ENCODE measurements at places on chromosomes 4 and X.
A peak's percentile ranks its signal among the peaks of the same experiment; 100 is the strongest.

GRCh38 chr4:123824524-123824923 is 427.9 kb downstream of the SPRY1 start:
- no peak for DNase-seq

- no peak for DNase-seq
Observed at GRCh38 chr4:167419468-167420140, 185.3 kb upstream of the SPOCK3 start.

GRCh38 chr4:133385161-133385954 is 236.3 kb downstream of the PCDH10 start:
- DNase-seq, result no peak

- no peak for DNase-seq
Observed at GRCh38 chr4:114136069-114136468, 156.6 kb upstream of the ARSJ start.

DNA sequence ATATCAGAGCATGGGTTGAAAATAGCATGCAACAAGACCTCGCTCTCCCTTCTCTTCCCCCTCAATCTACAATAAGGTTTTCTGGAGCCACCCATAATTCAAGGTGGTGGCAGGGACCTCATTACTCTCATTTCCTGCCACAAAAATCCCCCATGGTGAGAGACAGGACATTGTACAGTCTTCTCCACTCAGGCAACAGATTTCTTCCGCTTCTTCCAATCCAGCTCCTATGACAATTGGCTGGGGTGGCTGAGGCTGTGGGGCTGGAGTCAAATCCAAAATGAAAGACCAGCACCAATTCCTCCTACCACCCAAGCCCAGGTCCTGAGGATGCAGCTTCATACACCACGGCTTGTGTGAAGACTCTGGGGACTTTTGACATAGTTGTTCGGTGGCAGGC is 40.3 kb upstream of the NKRF start:
- no peak for DNase-seq

DNA sequence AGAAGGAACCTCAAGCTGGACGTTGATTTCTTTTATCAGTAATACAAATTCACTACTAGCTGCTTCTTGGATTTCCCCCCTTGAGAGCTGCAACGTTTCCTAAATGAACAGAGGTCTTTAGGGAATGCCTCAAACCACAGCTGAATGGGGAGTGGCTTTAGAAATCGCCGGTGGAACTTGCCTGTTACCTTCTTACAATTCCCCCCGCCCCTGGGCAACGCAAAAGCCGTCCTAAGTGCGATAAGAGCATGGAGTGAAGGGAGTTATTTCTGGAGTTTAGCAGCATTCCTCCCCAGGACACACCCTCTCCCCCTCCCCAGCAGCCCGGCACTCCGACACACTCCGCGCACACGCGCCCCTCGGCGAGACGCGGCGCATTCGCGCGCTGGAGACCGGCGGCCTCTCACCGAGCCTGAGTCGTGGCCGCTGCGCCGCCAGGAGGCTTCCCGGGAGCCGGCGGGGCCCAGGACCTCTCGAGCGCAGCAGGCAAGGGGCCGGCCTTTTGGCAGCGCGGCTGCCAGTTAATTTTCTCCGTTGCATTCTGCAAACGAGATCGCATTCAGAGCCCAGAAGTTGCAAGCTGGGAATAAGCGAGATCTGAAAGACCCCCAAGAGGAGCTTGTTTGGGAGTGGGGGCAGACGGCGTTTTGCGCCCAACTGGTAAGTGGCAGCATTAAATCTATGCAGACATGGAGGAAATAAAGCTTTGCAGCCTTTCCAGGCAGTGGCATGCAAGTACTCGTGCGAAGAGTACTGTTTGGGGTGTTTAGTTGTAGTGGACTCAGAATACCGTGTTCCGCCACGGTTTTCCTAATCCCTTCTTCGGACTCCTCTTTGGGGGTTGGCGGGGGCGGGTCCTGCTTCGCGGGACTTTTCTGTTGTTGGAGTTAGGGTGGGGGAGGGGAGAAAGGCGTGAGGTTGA is 134.7 kb downstream of the PALLD start:
- peak; percentile 3 for DNase-seq

DNA sequence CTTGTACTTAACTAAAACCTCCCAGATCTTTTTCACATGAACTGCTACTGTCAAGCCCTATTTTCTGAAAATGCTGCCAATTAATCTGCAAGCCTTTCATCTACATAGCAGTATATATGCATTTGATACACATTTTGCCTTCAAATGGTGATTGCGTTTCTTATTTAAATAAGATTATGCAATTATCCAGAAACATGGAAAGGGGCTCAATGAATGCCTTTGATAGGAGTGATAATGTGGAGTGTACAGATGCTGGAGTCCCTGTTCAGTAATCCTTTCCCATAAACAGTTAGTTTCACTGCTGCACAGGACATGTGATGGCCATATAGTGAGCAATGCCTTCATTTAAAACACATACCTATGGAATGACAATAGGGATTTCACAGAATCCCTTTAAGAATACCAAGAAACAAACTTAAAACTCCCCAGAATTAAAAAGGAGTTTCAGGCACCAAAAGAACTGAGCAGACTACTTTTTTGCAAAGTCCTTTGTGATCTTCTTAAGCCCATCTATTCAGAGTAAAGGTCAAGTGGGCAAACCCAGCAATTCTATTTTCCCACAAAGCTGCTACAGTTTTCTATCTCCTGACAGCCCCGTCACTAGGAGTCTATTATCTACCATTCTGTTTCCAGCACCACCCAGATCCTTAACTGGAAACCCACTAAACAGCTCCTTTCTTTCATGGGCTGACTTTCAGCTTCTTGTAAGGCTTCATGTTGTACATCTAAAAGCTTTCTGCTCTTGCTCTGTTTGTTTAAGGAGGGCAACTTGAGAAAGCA is 120.3 kb downstream of the UNC5C start:
- no peak for DNase-seq

- DNase-seq, result no peak
Observed at GRCh38 chr4:13559413-13559812, 15.1 kb upstream of the NKX3-2 start.

- DNase-seq, result no peak
Observed at GRCh38 chrX:57270980-57271379, 15.5 kb upstream of the FAAH2 start.

DNA sequence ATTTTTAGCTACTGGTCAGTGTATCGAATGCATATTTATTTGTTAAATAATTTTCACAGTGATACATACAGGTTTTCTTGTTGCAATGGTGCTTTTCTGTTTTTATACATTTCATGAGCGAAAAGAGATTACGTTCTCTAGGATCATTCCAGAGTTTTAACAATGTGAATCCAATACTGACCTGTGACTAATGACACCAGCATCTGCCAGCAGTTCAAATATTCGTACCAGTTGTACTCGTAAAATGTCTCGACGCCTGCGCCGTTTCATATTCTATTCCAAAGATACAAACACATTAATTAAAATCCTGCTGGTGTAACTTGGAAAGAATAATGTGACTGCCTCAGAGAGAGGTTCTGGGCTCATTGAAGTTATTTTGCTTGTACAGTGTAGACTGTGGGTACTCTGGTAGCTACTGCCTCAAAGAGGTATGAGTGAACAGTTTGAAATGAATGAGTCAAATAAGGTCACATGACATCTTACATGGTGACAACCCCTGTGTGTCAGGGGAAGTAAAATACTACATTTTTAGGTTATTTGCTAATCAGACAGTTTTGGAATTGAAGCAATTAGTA is 80.7 kb downstream of the ZAR1 start:
- no peak for DNase-seq

GRCh38 chr4:118739022-118739713 is 54.0 kb downstream of the METTL14 start:
- DNase-seq, result no peak

DNA sequence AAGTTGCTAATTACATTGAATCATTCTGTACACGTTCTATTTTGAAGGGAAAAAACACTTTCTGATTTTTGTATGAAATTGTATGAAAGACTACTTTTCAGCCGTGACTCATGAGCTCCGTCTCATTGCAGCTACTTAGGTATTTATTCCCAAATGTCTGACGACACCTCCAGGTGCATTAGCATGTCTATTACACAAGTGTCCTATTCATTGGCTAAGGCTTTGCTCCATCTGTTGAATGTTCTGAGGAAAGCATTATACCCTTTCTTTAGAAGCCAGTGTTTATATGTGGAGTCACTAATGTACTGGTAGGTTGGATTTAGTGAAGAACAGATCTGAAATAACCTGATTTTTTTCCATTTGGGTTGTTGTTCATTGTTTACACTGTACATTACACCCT is 51.8 kb downstream of the MAP7D3 start:
- no peak for DNase-seq

- no peak for DNase-seq
Observed at GRCh38 chrX:16120431-16120830, 2.9 kb upstream of the GRPR start.

DNA sequence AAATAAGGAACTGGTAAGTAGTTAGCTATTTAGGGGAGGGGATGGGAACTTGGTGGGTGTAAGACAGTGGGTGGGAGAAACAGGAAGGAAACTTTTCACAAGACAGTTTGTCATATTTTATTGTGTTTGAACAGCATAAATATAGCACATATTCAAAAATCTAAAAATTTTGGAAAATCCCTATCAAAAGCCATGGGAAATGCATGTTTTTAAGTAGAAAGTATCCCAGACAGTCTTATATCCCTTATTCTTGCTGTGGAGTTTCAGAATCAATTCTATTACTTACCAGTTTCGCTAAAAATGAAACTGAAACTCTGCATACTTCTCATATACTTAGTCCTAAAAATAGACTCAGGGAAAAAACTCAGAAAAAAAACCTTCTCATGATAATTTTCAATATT is 22.3 kb upstream of the RASGEF1B start:
- no peak for DNase-seq

GRCh38 chr4:155268821-155269220 is 60.4 kb downstream of the NPY2R start:
- DNase-seq, result no peak

DNA sequence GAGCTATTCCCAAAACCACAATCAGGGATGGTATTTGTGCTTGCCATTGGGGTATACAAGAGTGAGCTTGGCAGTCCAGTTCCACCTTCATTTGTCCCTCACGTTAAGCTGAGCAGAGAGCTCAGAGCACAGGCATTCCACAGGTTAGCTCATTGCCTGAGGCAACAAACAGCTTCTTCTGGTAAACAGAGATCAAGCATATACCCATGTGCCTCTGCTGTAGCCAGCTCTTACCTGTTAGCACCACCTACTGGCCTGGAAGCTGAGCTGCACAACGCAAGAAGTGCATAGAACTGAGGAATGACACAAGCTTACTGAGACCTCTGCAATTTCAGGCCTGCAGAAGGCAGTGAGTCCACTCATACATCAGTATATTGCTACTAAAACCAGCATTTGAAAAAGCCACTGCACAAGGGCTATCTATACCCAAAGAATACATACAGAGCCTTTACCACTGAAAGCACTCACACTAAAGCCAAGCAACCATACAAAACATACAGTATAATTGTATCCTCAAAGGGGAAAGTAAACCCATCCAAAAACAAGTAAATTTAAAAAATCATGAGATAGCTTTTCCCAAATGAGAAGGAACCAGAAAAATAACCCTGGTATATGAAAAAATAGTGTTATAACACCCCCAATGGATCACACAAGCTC is 258.3 kb upstream of the GABRA2 start:
- DNase-seq, result peak; percentile 6

GRCh38 chr4:2930758-2931511 is 32.3 kb downstream of the NOP14 start:
- no peak for DNase-seq

DNA sequence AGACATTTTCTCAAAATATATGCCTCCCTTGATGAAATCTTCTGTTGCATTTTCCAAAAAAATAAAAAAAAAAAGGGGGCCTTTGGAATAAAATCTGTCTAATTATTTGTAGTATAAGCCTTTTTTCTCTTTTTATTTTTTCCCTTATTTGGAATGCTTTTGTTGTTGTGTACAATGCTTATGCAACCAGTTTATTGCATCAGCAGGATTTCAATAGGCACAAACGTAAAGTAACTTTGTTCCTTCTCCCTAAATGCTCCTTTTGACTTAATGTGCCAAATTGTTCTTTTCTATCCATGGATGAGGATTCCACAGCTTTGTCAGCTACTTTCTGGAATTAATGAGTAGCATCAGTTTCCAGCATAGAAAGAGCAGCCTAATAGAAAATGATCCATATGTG is 59.6 kb upstream of the HPGD start:
- no peak for DNase-seq

DNA sequence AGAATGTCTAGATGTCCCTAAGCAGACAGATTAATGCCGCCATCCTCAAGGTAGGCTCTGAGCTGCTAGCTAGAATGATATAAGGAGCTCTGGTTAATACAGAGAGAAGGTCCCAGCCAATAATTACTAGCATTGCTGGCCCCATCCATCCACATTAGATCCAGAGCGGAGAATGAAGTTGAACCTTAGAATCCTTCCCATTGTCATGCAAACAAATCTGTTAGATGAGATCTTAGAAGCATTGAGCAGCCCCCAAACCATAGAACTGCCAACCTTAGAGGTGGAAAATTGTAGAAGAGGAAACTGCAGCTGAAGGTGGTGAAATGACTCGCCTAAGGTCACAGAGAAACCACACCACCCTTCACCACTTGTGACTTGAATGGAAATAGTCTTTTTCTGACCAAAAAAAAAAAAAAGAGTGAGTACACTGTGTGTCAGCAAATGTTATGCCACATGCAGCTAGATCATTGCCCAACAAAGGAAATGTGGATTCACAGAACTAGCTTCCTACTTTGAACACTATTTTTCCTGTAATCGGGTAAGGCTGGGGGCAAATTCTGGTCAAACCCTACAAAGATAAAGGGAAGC is 162.1 kb downstream of the SMIM20 start:
- DNase-seq, result no peak

DNA sequence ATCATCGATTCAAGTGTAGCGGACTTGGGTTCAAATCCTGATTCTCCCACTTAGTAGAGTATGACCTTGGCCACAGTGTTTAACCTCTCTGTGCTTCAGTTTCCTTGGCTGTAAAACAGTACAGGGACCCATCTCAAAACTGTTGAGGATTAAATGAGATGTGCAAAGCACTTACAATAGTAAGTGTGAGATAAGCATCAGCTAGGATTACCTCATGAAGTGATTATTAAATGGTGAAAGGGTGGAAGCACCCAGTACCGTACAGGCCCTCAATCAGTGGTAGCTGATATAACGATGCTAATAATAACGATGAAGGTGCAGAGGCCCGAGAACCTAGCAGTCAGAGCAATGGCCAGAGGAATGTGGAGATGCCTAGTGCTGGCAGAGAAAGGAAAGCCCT is 45.1 kb downstream of the PRPS1 start:
- no peak for DNase-seq

DNA sequence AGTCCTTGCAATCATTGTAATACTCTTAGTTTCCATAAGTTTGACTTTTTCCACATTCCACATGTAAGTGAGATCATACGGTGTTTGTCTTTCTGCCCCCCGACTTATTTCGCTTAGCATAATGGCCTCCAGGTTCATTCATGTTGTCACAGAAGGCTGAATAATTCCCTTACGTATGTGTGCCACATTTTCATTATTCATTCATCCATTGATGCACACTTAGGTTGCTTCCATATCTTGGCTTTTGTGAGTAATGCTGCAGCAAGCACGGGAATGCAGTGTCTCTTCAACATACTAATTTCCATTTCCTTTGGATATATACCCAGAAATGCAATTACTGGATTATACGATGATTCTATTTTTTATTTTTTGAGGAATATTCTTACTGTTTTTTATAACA is 22.0 kb upstream of the VEGFC start:
- no peak for DNase-seq

GRCh38 chr4:105002278-105002677 is 144.4 kb upstream of the TET2 start:
- DNase-seq, result no peak
